ENCODE measurements at places on chromosomes 7 and 10. TPM values are rescaled to one million over a fixed set of nuclear protein-coding genes. Genes with fewer than 3 reads are reported as not detected.

GRCh38 chr7:8831376-8831775 is 398.0 kb downstream of the NXPH1 start:
- DNase-seq: no peak

Gene OR2A42
- not detected for total RNA-seq

DNA sequence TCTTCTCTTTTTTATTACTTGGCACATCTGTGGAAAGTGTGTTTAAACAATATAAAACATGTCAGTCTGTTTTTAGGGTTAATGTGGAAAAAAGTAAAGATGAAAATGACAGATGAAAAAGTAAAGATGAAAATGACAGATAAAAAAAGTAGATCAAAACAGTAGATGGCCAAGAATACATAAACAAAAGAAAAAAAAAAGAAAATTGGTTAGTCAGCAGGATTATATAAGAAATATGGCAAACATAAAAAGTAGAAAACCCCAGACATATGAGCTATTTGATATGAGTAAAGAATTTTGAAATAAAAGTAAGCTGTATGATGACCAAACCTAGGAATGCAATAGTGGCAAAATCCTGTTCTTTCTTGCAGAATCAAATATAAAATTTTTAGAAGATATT is 365.7 kb upstream of the AKR1E2 start:
- DNase-seq: no peak

Gene SEPTIN14
- total RNA-seq: not detected

GRCh38 chr7:101308245-101309085 is 13.1 kb downstream of the IFT22 start:
- DNase-seq: peak; percentile 30

DNA sequence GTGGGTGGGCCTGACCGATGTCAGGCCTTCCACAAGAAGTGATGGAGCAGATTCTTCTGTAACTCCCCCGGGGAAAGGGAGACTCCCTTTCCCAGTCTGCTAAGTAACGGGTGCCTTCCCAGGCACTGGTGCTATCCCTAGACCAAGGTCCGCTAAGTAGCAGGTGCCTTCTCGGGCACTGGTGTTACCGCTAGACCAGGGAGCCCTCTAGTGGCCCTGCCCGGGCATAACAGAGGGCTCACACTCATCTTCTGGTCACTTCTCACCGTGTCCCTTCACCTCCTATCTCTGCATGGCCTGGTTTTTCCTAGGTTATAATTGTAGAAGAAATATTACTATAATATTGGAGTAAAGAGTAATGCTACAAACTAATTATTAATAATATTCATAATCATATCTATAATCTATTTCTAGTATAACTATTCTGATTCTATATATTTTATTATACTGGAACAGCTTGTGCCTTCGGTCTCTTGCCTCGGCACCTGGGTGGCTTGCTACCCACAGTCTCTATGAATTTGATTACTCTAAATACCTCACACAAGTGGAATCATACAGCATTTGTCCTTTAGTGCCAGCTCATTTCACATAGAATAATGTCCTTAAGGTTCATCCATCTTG is 1378.7 kb downstream of the XPNPEP1 start:
- peak; percentile 64 for DNase-seq

GRCh38 chr10:16699435-16700057 is 117.7 kb downstream of the RSU1 start:
- no peak for DNase-seq

DNA sequence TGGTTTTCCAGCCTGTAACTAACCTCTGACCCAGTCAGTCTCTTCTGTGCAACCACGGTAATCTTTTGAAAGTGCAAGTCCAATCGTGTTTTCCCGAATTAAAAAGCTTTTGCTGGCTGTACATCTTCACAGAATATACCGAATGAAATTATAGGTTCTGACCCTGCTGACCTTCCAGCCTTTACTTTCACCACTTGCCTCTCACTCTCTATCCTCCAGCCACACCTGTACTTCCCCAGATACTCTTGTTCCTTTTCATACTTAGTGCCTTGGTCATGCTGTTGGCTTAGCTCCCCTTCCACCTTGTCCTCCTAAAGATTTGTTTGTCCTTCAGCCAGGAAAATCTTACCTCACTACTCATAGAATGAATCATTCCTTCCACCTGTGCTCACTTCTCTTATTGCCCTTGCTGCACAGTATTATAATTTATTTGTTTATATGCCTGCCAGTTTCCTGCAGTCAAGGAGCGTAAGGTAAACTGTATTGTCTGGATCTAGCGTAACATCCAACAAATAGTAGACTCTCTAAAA is 2.3 kb upstream of the PNPLA8 start:
- DNase-seq: no peak

Gene ZFYVE27
- total RNA-seq: 14.1 TPM

DNA sequence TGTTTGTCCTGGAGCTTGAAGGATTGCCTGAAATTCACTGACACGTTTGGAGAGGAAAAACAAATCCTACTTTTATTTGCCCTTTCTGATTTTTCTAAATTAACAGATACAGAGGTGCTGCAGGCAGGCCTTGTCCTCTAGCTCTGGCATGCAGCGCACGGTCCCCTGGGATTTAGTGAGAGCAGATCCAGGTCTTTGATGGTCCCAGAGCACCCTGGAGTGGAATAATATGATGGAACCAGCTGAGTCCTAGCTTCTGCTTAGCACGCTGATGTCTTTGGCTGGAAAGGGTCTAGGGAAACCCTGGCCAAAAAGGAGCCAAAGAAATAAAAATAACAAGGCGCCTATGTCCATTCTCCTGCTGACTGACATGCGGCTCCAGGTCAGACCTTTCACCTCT is 40.5 kb downstream of the C10orf120 start:
- no peak for DNase-seq

DNA sequence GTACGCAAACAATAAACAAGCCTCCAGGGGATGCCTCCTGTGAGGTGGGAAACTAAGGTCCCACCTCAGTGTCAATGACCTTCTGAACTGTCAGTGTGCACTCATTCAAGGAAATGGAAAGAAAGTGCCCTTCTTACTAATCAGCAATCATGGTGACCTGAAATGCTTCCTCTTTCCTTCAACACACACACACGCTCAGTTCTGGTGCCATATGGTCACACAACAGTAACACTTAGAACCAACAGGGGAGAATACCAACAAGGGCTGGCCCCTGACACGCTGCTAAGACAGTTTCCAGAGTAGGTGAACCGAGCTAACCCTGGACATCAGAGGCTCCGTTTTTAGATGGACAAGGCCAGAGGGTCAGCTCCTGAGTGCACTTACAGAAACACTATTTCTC is 42.1 kb upstream of the EFCAB10 start:
- DNase-seq: no peak

DNA sequence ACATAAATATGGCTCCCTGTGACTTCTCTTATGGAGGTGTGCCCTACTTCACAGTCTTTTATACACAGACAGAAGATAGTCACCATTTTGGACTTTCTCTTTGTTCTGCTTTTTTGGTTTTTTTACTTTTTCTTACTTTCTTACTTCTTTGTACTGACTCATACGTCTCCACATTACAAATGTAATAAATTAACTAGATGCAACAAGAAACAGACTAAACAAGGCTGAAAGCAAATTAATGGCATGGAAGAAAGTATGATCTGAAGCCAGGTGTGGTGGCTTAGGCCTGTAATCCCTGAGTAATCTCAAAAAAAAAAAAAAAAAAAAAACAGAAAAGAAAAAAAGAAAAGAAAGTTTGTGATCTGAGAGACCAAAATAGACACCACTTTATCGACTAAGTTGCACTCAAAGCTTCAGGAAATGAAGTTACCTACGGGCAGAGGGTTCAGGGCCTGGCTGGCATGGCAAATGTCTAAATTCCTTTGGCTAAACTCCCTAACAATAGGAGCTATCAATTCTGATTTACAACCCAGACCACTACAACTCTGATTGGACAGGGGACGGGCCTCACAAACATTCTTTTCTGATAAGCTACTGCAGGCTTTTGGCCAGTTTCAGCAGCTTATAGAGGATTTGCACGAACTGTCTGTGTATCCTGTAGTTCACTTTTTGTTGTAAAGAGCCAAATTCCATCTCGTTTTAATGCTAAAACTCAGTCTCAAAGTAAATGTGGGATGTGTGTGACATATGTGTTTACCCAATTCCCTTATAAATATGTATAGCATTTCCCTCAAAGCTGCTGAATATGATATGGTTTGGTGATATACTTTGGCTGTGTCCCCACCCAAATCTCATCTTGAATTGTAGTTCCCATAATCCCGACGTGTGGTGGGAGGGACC is 129.1 kb downstream of the SEPTIN14 start:
- peak; percentile 90 for DNase-seq

Gene MBLAC1
- 1.9 TPM for total RNA-seq

DNA sequence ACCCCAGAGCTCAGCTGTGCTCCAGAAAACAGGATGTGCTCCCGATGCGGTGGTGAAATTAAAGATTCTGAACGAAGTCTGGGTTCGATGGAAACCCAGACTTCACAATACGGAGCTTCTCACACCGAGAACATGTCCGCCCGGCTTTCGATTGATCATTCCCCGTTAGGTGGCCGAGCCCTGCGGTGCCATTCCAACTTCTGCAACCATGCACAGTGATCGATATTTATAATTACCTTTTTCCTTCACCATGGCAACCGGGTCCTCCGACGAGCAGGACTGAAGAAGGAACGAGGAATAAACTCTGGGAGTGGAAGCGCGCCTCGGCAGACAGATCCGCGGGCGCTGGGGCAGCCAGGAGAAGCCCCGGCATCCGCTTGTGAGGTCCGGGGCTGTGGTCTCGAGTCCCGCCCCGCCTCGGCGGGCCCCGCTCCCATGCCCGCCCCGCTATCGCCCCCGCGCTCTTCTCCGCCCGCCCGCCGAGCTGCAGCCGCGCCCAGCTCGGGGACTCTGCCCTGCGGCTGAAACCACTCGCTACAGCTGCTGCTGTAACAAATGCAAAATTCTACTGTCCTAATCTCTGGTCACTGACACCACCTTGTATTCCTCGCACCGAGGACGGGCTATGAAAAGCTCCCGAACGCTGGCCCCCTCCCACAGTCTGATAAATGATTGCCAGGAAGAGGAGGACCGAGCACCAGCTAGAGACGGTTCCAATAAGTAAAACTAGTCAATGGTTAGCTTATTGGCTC is 26.2 kb downstream of the ABLIM1 start:
- DNase-seq: no peak

DNA sequence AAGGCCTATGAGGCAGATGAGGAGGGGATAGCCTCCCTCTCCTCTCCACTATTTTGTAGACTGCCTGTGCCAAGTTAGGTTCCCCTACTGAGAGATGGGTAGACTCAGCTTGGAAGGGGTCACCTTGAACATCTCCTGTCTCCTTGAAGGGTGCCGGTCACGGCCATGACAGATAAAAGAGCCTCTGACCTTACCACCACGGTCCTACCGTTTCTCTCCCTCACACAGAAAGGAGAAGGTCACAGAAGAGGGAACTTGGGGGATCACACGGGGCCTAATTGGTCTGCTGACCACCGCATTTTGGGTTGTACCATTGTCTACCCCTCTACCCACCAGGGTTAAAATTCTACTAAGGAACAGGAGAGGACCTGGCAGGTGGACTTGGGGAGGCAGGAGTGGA is 17.0 kb downstream of the PRSS2 start:
- DNase-seq: no peak

GRCh38 chr7:104848138-104848990 is 165.6 kb upstream of the KMT2E start:
- peak; percentile 53 for DNase-seq

DNA sequence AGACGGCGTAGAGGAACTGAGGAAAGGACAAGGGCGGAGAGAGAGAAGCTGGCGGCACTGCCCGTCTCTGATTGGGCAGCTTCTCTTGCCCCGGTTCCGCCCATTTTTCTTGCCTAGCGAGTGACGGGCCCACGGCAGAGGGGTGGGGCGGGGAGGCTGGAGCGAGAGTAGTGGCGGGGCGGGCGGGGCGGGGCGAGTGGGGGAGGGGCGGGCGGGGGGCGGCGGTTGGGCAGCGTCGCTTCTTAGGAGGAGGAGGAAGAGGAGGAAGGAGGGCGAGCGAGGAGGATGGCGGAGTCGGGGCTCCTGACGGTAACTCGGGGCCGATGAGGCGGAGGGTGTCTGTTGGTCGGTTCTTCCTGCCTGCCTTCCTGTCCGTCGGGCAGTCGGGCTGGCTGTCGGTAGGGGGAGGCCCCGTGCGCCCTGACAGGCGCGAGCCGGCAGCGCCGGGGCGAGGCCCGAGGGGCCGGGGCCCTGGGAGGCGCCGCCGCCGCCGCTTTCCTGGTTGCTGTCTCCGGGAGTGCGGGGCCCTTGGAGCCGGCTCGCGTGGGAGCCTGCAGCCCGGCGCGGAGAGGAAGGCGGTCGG is at the start of gene SHOC2:
Gene SHOC2 (plus strand): TSS at position 256 of the 583 bp plus-strand sequence. CDS start 44,755 bp downstream, outside the sequence.
- no peak for DNase-seq

Gene PNLIPRP2
- total RNA-seq: not detected

GRCh38 chr10:36280321-36280741 is 638.2 kb upstream of the FZD8 start:
- peak; percentile 19 for DNase-seq

DNA sequence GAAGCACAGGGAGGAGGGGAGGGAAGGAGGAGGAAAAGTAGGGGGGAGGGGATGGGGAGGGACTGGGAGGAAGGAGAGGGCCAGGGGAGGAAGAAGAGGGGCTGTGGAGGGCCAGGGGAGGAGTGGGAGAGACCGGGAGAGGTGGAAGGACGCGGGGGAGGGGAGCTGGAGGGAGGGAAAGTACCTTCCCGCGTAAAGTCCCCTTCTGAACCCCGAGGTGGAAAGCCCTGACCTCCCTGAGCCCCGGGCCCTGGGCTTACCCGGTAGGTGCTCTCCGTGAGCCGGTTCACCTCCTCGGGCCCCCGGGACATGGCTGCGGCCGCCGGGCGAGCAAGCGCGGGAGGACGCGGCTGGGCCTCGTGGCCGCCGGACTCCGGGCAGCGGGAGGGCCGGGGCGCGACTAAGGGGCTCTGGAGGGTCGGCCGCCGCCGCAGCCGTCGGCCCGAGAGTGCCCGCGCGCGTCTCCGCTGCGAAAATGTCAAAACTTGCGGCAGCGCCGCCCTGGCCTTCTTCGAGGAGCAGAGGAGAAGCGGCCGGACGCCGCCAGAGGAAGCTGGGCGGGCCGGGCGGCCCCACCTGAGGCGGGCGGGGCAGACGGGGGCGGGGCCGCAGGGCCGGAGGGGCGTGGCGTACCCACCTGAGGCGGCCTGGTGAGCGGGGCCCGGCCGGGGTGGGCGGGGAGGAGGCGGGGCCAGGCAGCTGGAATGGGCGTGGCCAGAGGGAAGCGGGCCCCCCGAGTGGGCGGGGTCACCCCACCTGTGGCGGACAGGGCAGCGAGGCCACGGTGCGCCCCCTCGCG is at the start of gene BAIAP2L1:
Gene BAIAP2L1 (minus strand): TSS at position 549 of the 799 bp plus-strand sequence. CDS start 238 bp downstream, at position 311.
- peak; percentile 45 for DNase-seq

DNA sequence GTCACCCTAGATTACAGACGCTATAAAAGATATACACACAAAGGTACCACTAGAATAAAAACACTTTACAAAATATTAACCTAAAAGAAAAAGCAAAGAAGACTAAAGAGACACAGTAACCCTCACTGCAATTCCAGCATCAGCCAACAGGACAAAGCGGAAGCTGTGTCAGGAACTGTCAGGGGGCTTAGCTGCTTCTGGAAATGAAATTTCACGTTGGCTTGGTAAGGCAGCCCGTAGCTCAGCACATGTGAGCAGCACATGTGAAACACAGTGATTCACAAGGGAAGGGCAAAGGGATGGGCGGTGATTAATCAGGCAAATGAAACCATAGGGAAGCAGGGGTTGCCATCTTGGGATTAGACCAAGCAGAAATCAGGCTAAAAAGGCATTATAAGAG is 195.4 kb downstream of the MGMT start:
- DNase-seq: no peak
